ENCODE measurements at places on chromosomes 2 and 18. TPM values are rescaled to one million over a fixed set of nuclear protein-coding genes. Genes with fewer than 3 reads are reported as not detected.

PDE11A gene
- 2.2 TPM for total RNA-seq

SERPINB11 gene
- not detected for total RNA-seq

AQP12B gene
- total RNA-seq = not detected

CPO gene
- total RNA-seq = 2.1 TPM

UGT1A5 gene
- total RNA-seq = 2.9 TPM

PLGLB1 gene
- 5.0 TPM for total RNA-seq

ODC1 gene
- total RNA-seq = 72.0 TPM

IL18RAP gene
- total RNA-seq = 3.1 TPM

SPC25 gene
- 6.7 TPM for total RNA-seq

TMEM163 gene
- total RNA-seq = 4.7 TPM

SERPINB3 gene
- total RNA-seq = not detected

GRP gene
- 2.9 TPM for total RNA-seq

DNA sequence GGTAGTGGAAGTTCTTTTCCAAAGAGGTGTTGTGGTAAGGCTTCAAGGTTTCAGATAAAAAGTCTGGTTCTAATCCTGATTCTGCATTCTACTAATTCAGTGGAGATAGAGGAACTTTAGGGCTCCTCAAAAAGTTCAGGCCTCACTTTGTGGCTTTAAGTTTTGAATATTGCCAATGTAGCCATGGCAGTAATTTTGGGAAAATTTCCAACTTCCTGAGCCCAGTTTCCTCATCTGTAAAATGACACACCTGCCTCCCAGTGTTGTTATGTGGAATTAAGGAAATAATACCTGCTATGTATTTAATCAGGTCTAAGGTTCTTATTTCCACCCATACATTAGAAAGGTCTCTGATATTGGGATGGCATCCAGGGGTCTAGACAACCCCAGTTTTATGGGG, 147.6 kb upstream of the ITGA6 start:
- no peak for DNase-seq

DNA sequence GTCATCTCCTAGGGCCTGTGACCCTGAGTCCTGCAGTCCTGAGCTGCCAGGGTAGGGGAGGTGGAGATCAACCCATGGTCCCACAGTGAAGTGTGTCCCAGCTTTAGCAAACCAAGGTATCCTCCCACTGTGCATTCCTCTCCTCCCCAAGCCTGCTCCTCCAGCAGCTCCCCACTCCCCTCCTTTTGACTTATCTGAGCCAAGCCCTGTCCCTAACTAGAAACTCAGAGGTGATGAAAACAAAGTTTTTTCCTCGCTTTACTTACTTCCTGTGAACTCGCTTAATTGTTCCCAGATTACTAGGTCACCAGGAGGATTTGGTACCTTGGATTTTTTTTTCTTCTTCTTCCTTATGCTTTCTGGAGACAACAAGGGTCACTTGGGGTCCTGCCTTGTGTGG, 80.8 kb downstream of the EHD3 start:
- DNase-seq = no peak

DNA sequence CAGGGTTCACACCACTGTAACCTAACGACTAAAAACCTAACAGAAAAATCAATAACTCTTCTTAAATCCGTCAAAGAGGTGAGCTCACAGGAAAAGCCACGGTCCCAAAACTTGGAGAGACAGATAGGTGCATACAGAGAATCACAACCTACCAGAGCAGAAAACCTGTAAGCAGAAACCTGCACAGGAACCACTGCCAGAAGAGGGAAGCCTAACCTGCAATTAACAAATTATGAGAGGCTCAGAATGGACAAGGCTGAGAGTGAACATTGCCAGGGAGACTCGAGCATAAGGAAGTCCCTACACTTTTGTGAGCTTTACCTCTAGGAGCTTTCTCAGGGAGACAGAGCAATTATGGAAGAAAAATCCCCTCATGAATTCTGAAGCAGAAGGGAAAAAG, 156.2 kb upstream of the NETO1 start:
- DNase-seq = no peak

- DNase-seq = no peak
These were observed 86.2 kb downstream of the LYPD1 start for GRCh38 chr2:132583666-132584360.

- DNase-seq = no peak
These were observed 157.1 kb downstream of the RIT2 start for GRCh38 chr18:42958353-42958752.

- no peak for DNase-seq
These were observed 75.0 kb downstream of the PTGR3 start for GRCh38 chr18:75133721-75134610.

DNA sequence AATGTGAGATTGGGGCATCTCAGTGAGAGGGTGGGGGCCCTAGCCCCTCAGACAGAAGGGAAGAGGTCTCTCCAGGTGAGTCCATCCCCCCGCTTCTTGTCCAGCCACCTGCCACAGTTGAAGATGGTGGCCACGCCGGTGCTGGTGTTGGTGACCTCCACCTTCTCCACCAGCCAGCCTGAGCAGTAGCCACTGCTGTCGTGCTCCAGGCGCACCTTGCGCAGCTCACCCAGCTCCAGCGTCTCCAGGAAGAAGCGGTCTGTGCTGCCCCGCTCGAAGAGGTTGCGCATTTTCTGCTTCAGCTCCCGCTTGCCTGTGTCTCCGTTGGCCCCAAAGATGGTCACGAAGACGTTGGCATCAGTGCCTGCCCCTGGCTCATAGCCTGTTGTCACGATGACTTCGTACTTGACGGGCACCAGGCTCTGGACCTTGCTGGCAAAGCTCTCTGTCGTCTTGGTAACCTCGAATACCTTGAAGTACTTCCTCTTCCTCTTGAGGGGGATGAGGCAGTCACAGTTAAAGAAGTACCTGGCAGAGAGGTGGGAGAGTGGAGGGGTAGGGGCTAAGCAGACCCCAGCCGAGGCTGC, 179.5 kb downstream of the LOXHD1 start:
- peak; percentile 76 for DNase-seq

DNA sequence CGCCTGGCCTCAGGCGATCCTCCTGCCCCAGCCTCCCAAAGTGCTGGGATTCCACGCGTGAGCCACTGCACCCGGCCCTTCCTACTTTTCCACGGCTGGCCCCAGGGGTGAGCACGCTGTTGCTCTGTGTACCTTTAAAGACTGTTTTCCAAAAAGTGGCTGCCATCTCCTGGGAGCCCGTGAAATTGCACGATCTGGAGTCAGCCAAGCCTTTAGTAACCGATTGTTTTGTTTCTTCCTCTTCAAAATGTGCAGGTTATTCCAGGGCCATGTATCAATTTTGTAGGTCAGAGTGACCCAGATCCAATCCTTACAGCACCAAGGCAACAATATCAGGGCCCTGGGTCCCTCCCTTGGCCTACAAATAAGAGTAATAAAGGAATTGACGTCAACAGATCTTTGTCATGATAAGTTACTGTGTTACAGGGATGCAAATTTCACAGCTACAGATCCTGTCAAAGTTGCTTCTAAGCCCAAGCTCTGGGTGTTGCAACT, 135.6 kb upstream of the ZNF236 start:
- peak; percentile 65 for DNase-seq

GRCh38 chr2:135986507-135986906, 1.1 kb upstream of the DARS1 start:
- no peak for DNase-seq

DNA sequence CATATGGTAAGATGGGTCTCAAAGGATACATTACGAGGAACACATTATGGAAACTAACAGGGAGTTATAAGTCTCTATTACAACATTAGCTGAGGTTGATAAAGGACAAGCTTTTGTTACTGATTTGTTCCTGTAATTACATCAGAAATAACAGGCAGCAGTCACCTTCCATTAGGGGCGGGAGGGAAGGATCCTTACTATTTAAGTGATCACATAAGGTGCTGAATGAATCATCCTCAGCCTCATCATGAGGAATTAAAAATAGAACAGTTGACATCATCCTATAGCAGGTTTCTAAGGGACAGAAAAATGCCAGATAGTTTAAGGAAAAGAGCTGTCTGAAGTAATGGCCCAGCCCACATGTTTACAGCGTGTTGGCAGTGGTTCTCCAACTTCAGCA, 86.9 kb upstream of the MGAT5 start:
- DNase-seq = no peak

GRCh38 chr2:202780514-202781021, 91.0 kb downstream of the ICA1L start:
- no peak for DNase-seq

- DNase-seq = no peak
These were observed 35.6 kb downstream of the PPP3R1 start for GRCh38 chr2:68216454-68217310.

DNA sequence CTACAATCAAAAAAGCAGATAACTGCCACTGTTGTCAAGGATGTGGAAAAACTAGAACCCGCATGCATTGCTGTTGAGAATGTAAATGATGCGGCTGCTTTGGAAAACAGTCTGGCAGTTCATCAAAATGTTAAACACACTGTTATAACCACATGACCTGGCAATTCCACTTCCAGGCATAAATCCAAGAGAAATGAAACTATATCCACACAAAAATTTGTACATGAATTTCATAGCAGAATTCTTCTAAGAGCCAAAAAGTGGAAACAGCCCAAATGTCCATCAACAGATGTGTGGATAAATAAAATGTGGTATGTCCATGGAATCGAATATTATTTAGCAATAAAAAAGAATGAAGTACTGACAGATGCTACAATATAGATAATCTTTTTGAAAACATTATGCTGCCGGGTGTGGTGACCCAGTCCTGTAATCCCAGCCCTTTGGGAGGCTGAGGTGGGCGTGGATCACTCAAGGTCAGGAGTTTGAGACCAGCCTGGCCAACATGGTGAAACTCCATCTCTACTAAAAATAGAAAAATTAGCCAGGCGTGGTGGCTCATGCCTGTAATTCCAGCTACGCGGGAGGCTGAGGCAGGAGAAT, 32.0 kb downstream of the ERCC3 start:
- no peak for DNase-seq

DNA sequence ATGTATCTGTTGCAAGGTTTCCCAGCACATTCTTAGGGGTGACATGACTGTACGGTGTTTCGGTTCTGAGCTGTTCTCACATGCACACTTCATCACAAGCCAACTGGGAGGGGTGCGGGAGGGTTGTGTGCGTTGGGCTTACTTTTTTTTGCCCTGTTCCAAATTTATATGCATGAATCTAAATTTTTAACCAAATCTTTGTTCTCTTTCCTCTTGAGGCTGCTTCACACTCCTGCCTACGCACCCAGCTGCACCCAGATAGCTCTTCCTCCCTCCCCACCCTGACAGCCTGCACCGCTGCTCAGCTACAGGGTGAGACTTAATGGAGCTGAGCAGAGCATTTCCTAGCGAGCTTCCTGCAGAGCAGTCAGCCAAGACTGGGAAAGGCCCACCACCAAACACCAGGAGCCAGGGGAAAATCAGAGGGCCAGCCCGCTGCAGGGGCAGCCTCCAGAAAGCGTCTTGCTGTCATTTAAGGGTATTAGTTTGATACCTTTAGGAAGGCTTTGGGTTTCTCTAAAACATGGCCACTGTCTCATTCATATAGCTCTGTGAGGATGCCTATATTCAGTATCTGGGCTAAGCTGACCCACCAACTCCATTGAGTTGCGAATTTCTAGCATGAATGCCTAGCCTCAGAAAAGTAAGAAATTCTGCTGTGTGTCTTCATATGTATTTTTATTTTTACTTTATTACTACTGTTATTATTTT, 84.5 kb downstream of the POU3F3 start:
- no peak for DNase-seq

GRCh38 chr2:45024097-45024496, 14.8 kb upstream of the SIX2 start:
- no peak for DNase-seq

DNA sequence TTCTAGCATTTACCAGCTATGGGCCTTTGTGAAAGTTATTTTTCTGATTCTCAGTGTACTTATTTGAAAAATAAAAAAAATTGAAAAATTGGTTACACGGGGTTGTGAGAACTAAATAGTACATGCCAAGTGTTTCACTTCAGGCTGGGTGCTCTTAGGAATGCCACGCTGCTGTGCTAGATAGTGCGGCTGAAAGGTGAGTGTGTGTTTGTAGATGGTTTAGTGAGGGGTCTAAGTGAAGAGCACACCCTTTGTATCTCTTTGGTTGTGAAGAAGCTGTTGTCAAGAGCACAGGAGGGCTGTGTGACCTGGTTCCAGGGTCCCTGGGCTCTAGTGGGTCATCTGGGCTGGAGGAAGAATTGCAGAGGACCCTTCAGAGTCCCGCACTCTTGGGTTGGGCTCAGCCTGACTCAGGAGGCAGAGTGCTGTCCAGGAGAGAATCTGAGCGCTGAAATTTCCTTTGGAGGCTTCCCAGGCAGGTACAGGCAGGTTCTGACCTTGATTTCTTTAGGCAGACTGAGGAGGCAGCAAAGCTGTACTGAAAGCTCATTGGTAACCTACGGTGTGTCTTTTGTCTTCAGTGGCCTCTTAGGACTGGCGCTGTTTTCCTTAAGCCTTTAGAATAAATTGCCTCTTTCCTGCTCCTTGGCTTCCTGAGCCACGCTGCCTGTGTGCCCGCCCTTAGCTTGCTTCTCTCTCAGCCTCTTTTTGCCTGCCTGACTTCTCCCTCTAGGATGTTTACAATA, 44.4 kb downstream of the MAP4K4 start:
- peak; percentile 17 for DNase-seq

DNA sequence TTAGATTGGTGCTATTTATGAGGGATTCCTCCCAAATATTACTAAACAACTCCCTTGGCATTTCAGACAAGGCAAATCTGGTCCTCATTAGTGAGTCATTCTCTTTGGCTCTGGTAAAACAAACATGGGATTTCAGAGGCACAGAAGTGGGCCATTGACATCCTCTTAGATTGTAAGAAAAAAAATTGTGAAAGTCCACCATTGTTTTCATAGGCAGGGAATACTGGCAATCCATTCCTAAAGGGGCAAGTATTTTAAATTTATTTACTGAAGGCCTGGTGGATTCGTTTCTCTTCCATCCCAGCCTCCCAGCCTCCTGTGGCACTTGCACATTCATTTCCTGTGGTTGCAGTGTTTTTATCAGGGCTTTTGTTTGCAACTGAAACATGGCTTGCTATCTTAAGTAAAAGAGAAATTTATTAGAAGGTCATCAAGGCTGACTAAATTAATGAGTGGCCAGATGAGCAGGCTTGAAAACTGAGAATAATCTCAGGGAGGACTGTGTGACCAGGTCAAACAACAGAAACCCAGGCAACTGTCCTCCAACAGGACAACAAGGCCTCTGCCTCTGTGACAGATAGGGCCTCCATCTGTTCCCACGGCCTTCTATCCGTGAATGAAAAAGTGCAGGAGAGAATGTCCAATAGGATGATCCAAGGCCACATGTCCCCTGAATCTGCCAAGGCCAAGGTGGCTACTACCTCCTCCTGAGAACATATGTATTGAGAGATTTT, 23.1 kb upstream of the TNFAIP6 start:
- peak; percentile 11 for DNase-seq
